ENCODE measurements at places on chromosomes 4 and X.

GRCh38 chrX:38426785-38427184 is 74.4 kb downstream of the OTC start:
- DNase-seq: no peak

GRCh38 chr4:172962564-172963353 is 205.9 kb upstream of the GALNT7 start:
- peak; percentile 97 for DNase-seq

- no peak for DNase-seq
Measured at GRCh38 chr4:110678517-110679227, 55.8 kb upstream of the PITX2 start.

DNA sequence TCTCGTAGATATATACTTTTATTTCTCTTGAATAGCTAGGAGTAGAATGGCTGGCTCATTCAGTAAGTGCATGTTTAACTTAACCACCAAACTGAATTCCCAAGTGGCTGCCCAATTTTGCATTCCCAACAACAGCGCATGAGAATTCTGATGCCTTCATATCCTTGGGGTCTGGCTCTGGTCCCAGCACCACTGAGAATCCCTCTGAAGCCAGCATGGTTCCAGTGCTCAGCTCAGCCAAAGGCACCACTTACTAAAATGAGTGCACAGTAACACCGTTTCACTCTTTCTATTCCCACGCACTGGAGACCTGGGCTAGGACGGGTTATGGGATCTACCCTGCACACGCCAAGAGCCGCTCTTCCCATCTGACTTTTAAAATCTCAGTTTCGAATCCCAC is 60.4 kb downstream of the CASP3 start:
- no peak for DNase-seq

DNA sequence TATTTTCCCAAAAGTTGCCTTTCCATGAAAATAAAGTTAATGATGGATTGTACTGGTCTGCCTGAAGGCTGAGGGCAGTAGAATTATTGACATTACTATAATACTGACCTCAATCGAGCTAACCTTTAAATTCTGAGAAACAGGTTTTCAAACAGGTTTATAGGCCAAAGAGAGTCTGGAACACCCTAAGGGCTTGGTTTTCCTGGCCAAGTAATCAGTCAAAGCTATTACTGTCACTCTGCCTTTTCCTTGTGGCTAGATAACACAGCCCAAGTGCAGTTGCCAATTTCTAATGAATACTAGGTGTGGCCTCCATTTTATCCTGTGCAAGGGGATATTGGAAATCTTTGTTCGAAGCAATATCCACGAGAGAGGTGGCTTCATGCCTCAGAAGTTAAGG is 75.2 kb downstream of the INTS12 start:
- no peak for DNase-seq

DNA sequence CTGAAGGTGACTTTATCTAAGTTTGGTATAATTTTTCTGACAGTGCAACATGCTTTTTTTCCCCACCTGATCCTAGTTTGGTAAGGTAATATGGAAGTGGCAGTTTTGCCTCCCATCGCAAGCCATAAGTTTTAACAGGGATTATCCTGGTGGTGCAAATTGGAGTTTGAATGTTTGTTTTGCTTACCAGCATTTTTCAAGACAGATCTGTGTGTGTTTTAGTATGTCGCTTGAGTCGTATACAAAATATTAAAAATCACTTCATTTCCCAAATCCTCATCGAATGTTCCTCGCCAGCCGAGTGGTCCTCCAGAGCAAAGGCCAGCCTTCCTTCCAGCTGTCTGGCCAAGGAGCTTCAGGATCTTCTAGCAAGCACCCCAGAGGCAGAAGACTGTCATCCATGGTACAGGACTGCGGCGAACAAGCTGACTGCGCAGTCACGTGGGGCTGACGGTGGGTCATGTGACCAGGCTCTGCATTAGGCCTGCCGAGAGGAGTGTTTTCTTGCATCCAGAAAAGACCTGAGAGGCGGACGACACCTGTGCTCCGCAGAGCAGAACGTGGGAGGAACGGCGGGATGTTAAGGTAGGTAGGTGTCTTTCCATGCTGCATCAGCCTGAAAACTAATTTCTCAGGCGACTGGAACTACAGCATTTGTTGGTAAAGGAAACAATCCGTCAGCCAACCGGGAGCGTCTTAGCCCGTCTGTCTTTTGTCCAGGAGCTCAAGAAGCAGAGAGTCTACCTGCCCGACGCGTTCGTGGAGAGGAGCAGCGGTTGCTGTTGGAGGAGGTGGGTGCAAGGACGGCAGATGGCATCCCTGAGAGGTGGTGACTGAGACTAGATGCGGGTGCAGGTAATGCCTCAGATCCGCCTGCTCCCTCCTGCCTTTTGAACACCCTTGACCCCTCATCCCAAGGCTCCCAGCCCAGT is at the start of gene GPRASP3:
Gene GPRASP3, plus strand, starts transcription at position 507 of the 932 bp plus-strand sequence. CDS start 28,253 bp downstream, outside the sequence.
- peak; percentile 23 for DNase-seq

GRCh38 chrX:110734894-110735541 is 60.6 kb downstream of the CHRDL1 start:
- no peak for DNase-seq

DNA sequence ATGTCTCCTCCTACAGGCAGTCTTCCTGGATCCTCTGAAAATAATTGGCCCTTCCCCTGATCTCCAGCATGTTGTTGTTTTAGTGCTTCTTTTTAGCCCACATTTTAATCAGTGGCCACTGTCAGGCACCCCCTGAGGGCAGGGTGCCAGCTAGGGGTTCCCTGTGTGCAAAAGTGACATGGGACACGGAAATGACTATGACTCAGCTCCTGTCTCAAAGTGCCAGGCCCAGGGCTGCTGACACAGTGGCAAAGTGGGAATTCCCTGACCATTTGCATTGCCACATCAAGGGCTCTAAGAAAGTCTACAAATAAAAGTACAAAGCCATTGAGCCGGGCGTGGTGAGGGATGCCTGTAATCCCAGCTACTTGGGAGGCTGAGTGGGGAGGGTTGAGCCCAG is 24.8 kb downstream of the HMX1 start:
- no peak for DNase-seq

DNA sequence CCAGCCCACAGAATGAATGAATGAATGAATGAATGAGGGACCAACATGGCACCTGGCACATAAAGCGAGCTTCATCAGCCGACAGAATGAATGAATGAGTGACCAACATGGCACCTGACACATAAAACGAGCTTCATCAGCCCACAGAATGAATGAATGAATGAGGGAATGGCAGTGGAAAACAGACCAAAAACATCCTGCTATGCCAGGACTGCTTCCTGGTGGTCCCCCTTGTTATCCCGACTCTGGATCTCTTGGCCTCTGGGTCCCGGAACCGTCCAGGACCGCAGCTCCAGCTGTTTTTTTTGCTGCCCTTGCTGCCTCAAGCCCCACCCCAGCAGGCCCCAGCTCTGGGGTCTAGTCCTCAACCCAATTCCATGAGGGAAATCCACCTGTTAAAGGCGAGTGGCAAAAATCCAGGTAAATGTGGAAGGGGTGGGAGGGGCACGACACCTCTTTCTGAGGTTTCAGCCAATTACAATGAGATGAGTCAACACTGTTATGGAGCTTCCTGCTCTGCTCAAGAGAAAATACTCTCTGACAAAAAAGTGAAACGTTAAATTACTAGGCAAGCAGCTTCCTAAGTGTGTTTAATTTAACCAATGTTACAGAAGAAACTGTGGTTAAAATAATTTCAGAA is 72.0 kb upstream of the MTNR1A start:
- DNase-seq: no peak

DNA sequence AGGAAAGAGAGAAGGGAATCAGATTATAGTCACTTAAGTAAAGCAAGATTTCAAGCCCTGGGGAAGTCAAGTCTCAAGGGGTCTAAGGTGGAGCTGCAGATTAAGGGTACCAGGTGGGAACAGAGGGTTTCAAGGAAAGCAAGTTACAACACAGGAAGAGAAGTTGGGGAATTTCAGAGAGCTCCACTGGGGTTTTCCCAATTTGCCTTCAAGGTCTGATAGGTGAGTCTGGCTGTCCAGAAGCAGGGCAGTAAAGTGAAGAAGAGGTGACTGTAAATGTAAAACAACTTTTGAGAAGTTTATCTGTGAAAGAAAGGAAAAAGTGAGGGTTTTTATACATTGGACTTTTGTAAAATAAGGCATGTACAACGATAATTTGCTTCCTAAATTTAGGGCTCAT is 37.1 kb upstream of the TRPC3 start:
- DNase-seq: no peak

DNA sequence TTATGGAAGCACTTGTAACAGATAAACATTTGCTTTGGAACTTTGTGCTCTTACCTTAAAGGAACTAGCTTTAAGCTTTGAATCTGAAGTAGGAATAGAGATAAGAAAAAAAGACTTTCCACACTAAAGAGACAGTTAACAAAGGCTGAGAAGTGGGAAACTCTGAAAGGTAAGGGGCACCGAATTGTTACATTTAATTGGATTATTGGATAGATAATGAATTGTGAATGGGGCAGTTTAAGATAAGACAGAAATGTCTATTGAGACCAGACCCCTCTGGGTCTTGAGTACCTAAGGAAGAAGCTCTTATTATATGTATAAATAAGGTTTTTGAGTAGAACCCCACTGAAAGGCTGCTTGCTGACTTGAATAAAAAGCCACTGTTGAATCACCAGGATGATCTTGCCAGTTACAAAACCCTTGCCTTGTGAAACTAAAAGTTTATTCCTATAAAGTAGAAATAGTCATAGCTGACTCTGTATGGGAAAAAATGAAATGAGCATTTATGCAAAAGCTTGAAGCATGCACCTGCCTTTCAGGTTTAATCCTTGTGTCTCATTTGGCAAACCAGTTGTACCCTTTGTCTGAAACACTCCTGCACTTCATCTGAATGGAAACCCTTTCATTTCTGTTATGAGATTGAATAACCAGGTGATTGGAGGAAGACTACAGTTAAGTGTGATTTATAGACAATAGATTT is 423.2 kb downstream of the RPA4 start:
- DNase-seq: no peak

- no peak for DNase-seq
Measured at GRCh38 chr4:123832173-123833026, 435.8 kb downstream of the SPRY1 start.

- no peak for DNase-seq
Measured at GRCh38 chr4:125421547-125421946, 106.8 kb downstream of the FAT4 start.

- no peak for DNase-seq
Measured at GRCh38 chrX:49701323-49701722, 5.5 kb upstream of the PAGE1 start.

DNA sequence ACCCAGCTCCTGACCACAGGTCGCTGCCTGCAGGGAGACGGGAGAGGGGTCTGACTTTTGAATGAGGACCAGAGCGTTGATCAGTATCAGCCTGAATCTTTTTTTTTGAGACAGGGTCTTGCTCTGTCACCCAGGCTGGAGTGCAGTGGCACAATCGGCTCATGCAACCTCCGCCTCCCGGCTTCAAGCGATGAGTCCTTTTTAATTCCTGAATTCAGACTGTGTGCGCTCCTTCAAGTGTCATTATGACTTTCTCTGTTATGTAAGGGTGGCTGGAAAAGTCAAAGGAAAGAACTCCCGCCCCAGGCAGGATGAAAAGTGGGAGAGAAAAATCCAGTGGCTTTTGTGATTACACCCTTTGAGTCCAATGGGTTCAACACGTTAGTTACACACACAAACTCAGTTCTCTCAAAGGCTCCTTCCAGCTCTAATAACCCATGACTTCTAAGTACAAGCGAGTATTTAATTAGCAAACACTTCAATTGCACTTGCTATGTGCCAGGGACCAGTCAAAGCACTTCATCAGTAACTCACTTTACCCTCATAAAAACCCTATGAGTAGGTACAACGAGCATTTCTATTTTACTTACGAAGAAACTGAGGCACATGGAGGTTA is 44.4 kb downstream of the PDHA1 start:
- DNase-seq: no peak

DNA sequence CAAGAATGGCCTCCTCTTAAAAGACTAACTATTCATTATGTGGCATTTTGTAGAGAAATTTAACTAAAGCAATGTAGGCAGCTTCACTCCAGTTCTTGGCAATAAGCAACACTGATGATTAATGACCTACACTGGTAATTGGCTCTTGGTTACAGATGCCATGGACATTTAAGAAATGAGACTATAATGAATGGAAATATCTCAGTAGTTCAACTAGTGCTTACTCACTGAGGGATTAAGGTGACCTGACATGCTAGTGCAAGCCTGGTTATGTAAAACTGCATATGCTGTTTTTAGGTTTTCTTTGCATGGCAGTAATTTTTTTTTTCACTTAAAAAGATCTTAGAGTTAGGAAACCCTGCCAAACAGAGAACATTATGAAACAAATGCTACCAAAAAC is 152.7 kb upstream of the AADAT start:
- no peak for DNase-seq

- peak; percentile 92 for DNase-seq
Measured at GRCh38 chr4:136650541-136651277, 881.6 kb downstream of the PCDH18 start.

GRCh38 chr4:77196866-77197265 is 39.9 kb downstream of the CCNG2 start:
- DNase-seq: no peak

DNA sequence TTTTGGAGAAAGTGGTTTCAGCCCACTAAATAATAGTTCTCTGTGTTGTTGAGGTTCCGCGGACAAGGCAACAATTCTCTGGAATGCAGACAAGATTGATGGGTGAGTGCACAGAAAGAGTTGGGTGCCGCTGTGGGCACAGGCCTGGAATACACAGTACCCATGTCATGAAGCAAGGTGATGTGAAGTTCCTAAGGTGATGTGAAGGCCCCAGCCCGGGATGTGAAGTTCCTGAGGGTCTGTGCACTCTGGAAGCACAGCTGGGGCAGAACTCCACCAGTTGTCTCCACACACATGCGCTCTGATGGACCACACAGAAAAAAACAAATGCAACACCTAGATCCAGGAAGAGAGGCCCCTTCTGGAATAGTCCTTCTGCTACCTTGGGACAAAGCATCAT is 86.6 kb upstream of the BMPR1B start:
- no peak for DNase-seq

All from NCI-H2029 treated with DMSO at 0.1 percent for 48 hours (cell line).